ENCODE measurements at places on chromosomes 12 and 14. TPM values are rescaled to one million over a fixed set of nuclear protein-coding genes. Genes with fewer than 3 reads are reported as not detected.

DNA sequence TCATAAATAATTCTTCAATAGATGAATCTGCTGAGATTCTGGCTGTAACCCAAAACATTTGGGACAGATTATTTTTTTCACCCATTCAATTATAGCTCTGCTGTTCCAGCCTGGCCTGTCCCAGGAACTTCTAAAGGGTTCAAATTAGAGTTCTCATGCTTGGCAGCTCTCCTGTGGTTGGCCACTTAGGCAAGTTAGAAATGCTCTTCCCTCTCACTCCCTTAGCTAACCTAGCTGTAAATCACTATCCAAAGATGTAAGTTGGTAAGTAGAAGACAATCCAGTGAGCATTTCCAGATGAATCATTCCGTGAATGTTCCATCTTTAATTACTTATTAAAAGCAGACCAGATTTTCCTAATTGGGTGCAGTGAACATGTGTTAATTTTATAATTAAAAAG, 760.4 kb upstream of the TBX3 start:
- H3K4me3 ChIP-seq = no peak overlapping the region
- no peak for DNase-seq
- H3K27ac ChIP-seq = no peak overlapping the region
- no peaks in the 10 kb centered on the region for H3K4me1 ChIP-seq
- H3K27me3 ChIP-seq = peaks cover 6% of the 10 kb centered on the region

The TMEM179 gene
- 12.1 TPM for total RNA-seq

The TSPAN19 gene
- total RNA-seq = 4.3 TPM

DNA sequence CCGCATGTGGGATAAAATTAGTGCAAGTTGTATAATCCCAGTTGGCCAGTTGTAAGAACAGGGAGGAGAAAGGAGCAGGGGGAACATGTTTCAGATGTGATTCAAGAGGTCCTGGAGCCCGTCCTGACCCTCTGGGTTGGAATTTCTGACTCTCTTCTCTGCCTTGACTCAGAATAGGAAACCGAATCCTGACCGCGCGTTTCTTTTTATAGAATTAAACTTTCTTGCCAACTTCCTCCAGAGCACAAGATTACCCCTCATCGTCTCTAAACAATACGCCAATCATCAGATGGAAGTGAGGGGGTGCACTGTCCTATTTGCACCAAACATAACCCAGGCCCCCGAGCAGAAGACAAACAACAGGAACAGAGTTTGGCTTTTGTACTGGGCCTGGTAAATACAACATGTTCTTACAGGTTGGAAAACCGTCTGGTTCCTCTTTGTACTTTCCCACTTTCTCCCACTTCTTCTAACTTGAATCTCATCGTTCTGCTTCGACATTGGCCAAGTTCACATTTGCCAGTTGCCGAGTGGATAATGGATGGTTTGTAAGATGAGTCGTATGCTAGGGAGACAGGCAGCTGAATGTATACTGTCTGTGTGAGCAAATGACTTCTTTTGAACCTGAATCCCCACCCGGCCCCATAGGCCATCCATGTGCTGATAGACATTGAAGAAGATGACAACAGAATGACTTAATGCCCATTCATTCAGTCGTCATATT, 42.6 kb upstream of the MED13L start:
- H3K36me3 ChIP-seq = no peaks in the 10 kb centered on the region
- peaks cover 10% of the 10 kb centered on the region for H3K4me1 ChIP-seq
- no peaks in the 10 kb centered on the region for H3K27me3 ChIP-seq
- no peak for DNase-seq

DNA sequence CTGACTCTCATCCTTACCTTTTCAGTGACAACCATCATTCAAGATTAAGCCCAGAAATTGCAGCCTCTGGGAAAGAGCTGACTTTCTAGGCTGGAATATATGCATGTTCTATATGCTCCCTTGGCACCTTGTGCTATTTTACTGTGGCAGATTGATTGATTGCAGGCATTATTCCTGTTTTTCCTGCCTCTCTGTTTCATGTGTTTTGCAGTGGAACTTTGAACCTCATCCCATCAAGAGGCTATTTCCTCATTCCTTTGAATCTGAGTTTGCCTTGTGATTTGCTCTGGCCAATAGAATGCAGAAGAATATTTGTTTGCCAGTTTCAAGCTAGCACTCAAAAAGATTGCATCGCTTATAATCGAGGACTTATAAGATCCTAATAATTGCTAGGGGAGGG, 174.8 kb upstream of the DCN start:
- DNase-seq = no peak
- no peaks in the 10 kb centered on the region for H3K27me3 ChIP-seq
- no peak overlapping the region for H3K27ac ChIP-seq
- H3K4me3 ChIP-seq = no peak overlapping the region

Data from neural progenitor cell (in vitro differentiated cells).